Fibroblast of skin of left quadriceps (primary cell): ENCODE measurements at places on chromosomes 4 and X.

DNA sequence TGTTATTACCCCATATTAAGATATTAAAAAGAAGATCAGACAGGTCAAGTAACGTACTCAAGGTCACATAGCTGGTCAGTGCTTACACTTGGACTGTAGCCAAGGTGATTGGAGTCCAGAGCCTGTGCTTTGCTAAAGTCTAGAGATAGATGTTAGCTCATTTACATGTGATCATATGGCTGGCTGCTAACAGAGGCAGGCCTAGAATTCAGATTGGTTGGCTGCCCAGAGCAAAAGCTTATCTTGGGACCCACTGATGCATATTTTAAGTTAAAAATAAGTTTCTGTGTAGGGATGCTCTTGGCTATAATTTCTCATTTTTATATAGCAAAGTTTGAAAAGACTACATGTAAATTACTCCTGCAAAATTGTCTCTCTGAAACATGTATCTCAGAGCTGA lies 18.1 kb upstream of the EXOC1L start:
- no peak for DNase-seq

- no peak for DNase-seq
Measured at GRCh38 chr4:53228036-53228435, 137.8 kb downstream of the SCFD2 start.

DNA sequence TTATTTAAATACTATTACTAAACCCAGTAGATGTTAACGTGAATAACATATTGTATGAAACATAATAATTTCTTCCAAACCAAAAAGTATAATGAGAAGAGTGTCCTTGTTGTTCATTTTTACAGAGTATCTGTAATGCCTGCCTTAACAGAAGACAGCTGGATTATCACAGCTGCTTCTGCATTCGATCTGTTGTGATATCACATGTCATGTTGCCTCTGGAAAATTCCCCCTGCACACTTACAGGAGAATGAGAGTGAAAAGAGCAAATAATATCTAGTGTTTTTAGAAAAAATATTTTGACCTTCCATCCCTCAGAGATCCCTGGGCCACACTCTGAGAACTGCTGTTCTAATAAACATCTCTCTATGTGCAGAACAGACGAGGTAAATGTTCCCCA lies 240.1 kb upstream of the NOCT start:
- DNase-seq = no peak

GRCh38 chrX:7953446-7953845 lies 26.2 kb upstream of the PNPLA4 start:
- no peak for DNase-seq

GRCh38 chrX:94830717-94831116 lies 1156.7 kb downstream of the FAM133A start:
- no peak for DNase-seq

GRCh38 chr4:13193662-13194061 lies 290.5 kb downstream of the RAB28 start:
- no peak for DNase-seq
